ENCODE measurements at places on chromosomes 7 and 10.

- no peak for DNase-seq
Measured at GRCh38 chr10:24751716-24752115, 28.0 kb upstream of the ARHGAP21 start.

GRCh38 chr10:121374121-121374520, 224.1 kb downstream of the FGFR2 start:
- no peak for DNase-seq

DNA sequence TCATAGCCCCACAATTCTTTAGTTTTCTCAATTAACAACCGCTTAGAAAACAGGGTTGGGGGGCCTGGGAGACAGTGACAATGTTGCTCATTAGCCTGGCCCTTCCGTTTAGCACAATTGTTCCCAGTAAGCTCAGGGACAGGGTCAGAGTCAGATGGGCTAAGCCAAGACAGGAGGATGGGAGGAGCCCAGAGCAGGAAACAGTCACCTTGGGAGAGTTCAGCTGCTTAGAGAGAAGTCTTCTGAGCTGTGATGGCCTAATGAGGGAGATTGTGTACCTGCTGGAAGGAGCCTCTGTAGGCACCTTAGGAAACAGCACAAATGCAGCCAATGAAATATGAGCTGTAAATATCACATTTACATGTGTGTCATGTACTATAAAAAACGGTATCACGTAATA, 35.9 kb downstream of the SVOPL start:
- DNase-seq = no peak

GRCh38 chr10:122279725-122280141, 8.6 kb downstream of the BTBD16 start:
- DNase-seq = no peak

- no peak for DNase-seq
Measured at GRCh38 chr10:131777162-131777561, 123.6 kb upstream of the PPP2R2D start.

DNA sequence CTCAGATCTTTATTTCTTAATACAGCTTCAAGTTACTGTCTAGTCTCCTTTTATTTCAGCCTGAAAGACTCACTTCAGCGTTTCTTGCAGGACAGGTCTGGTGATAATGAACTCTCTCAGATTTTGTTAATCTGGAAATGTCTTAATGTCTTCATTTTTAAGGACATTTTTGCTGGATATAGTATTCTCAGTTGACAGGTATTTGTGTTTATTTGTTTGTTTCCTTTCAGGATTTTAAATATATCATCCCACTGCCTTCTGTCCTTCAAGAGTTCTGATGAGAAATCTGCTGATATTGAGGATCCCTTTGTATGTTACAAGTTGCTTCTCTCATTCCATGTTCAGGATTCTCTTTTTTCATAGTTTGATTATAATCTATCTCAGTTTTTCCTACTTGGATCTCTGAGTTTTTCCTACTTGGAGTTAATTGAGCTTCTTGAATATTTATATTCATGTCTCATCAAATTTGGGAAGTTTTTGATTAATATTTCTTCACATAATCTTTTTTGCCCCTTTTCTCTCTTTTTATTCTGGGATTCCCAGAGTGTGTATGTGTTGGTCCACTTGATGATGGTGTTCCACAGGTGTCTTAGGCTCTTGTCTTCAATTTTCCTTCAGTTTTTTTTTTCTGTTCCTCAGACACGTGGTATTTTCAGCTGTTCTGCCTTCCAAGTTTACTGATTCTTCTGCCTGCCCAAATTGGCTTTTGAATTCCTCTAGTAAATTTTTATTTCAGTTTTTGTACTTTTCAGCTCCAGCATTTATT, 49.9 kb downstream of the PTEN start:
- DNase-seq = no peak

DNA sequence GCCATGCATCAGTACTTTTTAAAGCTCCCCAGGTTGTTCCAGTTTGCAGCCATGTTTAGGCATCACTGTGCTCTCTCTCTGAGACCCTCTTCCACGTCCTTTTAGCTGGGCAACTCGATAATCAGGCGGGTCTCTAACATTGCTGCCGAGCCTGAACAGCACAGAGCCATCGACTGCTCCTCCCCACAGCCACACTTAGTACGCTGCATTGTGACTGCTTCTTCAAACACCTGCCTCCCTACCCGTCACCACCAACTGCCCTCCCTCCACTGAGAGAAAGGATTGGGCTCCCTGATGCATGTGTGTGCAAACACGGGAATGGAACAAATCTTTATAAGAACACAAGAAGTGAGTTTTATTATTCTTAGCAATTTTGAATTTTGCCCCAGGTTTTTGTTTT, 11.4 kb upstream of the TACR2 start:
- no peak for DNase-seq

- DNase-seq = no peak
Measured at GRCh38 chr7:94403546-94403945, 8.9 kb downstream of the COL1A2 start.

DNA sequence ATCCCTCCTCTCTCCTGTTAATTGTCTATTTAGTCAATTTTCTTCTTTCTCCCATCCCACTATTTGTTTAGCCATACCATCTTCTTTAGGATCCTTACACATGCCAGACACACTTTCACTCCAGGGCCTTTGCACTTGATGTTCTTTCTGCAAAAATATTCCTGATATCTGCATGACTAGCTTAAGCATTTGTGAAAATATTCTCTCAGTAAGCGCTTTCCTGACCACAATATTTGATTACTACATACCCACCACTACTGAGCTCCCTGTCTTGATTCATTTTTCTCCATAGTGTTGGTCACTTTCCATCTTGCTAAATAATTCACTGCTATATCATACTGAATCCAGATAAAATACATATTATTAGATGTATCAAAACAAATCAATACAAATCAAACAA, 75.1 kb downstream of the SEMA3D start:
- no peak for DNase-seq

- no peak for DNase-seq
Measured at GRCh38 chr10:79252971-79253370, 94.3 kb upstream of the PPIF start.

- no peak for DNase-seq
Measured at GRCh38 chr10:110834629-110835301, 37.0 kb upstream of the PDCD4 start.

DNA sequence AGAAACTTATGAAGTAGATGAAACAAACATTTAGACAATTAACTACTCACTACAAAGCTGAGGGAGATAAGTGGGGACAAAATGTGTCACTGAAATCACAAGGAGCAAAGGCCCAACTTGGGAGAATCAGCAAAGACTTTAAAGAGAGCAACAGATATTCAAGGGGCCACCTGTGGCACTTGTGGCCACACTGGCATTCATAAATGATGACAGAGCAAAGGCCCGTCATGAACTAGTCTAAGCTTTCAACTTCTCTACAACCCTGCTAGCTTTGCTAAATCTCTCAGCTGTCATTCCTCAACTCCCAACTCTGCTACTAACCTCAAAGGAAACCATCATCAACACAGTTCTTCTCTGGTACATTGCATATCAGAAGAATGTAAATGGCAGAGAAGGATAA, 178.4 kb downstream of the CPEB3 start:
- DNase-seq = no peak

DNA sequence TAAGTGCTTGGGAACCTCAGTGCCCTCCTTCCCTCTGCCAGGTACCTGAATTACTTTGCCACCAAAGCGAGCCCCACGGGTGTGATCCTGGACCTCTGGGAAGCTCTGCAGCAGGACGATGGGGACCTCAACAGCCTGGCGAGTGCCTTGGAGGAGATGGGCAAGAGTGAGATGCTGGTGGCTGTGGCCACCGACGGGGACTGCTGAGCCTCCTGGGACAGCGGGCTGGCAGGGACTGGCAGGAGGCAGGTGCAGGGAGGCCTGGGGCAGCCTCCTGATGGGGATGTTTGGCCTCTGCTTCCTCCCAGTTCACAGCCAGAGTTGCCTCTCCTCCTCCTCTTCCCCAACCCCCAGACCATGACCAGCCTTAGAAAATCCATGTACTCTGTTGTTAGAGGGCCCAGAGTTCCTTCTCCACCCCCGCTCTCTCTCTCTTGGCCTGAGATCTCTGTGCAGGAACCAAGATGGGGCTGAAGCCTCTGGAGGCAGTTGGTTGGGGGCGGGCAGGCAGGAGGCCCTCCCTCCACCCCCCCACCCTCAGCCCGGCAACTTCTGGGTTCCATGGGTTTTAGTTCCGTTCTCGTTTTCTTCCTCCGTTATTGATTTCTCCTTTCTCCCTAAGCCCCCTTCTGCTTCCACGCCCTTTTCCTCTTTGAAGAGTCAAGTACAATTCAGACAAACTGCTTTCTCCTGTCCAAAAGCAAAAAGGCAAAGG, 19.8 kb upstream of the SLC29A3 start:
- no peak for DNase-seq

DNA sequence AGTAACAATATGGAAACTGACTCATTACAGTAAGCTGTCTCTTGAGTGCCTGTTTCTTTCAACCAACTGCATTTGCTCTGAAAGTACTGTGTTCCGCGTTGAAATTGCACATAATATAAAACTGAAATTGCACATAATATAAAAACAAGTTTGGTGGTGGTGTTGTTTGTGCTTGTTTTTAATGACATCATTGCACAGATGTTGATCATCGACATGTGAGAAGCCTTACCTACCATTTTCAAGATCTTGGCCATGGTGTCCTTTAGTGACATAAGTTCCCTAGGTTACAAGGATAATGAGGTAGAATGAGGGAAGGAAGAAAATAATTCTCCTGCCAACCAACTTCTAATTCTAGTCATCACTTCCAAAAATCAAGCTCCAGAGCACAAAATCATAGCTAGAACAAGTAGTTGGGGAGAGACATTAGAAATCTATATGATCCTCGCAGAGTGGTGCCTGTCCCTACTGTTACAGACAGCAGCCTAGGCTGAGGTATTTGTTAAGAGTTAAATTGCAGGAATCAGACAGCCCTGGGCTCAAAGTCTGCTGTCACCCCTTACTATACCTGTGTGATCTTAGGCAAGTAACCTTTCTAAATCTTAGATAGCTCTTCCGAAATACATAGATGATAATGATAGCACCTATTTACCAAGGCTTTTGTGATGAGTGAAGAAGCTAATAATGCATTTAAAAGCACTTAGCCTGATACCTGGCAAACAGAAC, 29.3 kb downstream of the DOCK4 start:
- no peak for DNase-seq

DNA sequence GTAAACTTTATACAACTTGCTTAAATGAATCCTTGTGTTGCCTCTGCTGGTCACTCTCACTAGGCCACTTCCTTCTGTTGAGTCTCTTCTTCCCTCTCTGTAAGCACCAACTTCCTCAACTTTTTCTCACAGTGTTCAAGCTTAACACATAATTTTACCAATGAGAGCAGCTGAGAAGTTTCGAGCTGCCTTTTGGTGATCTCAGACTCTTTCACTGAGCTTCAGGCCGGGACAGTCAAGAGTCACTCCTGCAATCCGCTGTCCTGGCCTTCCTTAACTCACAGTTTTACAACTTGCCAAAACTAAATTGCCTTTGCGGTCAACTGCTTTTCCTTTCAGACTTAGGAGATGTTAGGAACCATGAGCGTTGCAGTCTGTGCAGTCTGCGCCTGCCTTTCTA, 47.4 kb downstream of the PRPF18 start:
- DNase-seq = peak; percentile 71

DNA sequence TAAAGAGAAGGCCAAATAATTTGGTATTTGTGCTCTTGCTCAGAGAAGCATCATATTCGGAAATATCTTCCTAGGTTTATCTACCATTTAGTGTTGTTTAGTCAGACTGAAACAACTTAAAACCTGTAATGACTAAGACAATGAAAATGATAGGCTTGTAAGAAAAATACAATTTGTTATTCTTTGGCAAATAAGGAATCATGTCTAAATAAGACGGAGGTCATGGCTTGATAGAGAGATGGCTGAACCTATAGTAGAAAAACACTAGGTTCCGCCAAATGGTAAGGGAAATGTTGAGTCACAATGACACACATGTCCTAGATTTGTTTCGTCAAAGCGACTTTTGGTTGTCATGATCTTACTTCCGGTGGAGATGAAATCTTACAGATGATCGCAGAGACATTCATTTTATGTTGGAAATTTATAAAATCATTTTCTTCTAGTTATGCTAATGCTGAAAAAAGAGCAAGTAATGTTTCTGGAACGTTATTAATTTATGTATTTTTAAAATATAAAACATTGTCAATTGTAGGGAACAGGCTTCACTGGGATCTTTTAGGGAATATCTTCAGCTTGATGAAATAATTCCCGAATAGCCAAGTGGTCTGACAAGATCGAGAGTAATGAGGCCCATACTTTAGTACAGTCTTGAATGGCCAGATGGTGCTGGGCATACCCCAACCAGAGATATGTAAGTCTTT, 1.0 kb downstream of the SRGN start:
- DNase-seq = no peak

GRCh38 chr7:54189330-54189729, 352.8 kb upstream of the VSTM2A start:
- DNase-seq = no peak

- peak; percentile 89 for DNase-seq
Measured at GRCh38 chr7:24882989-24883621, 96.9 kb downstream of the OSBPL3 start.

DNA sequence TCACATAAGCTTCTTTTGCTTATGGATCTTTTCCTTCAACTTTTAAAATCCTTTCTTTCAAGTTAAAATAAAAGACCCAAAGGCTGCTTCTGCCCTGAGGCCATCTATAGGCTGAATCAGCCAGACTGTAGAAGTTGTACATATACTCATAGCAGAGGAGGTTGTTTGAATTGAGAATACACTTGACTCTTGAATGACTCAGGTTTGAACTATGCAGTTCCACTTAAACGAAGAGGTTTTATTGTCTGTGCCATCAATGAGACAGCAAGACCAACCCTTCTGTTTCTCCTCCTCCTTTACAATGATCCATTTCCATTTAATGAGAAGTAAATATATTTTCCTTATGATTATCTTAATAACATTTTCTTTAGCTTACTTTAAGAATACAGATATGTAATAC, 5.8 kb downstream of the ZNF365 start:
- DNase-seq = peak; percentile 17

DNA sequence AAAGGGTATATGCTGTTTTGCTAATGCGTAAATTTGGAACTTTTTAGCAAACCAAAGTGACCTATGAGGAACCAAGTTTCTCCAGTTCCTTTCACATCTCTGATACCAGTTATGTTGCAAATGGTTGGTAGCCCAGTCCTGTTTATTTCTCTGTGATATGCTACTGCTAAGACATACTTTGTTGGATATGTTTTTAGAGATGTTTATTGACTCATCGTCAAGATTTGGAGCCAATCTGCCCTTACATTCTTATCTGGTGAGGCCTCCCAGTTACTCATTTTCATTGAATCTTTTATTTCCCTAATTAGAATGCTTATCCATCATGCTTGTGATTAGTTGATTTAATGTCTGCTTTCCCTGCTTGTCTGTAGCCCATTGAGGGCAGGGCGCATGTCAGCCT, 58.9 kb downstream of the LRGUK start:
- DNase-seq = peak; percentile 2

DNA sequence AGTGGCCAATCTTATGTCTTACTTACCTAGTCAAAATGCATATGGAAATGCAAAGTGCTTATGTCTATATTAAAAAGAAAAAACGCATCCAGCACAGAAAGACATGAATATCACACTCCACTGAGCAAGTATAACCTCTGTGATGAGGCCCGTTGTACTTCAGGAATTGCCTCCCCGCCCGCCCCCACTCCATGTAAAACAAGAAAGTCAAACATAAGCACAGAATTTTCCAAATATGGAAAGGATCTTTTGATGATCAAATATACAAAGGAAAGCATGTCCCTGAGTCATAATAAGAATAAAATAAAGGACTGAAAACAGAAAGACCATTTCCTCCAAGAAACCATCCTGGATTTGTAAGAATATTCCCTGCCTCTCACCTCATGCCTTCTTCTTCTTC, 229.1 kb downstream of the BAMBI start:
- no peak for DNase-seq

GRCh38 chr10:124736491-124737136, 7.6 kb downstream of the FAM53B start:
- DNase-seq = no peak
